Type B pancreatic cell (in vitro differentiated cells): ENCODE measurements at places on chromosomes 7 and 10.

GRCh38 chr7:69114374-69114773 lies 483.9 kb upstream of the AUTS2 start:
- no peak overlapping the region for H3K4me3 ChIP-seq
- H3K4me1 ChIP-seq = peaks cover 13% of the 10 kb centered on the region
- H3K27me3 ChIP-seq = no peaks in the 10 kb centered on the region
- H3K36me3 ChIP-seq = no peaks in the 10 kb centered on the region
- no peak for DNase-seq

- H3K27me3 ChIP-seq = no peaks in the 10 kb centered on the region
- H3K4me3 ChIP-seq = no peak overlapping the region
- no peak for DNase-seq
- peaks cover 41% of the 10 kb centered on the region for H3K4me1 ChIP-seq
- no peaks in the 10 kb centered on the region for H3K36me3 ChIP-seq
Measured at GRCh38 chr7:29457141-29457561, 106.5 kb upstream of the PRR15 start.

- H3K27me3 ChIP-seq = peaks cover 8% of the 10 kb centered on the region
- no peak overlapping the region for H3K27ac ChIP-seq
- DNase-seq = no peak
- H3K4me3 ChIP-seq = no peak overlapping the region
- no peaks in the 10 kb centered on the region for H3K4me1 ChIP-seq
Measured at GRCh38 chr7:97844036-97844435, 28.2 kb downstream of the ASNS start.

GRCh38 chr10:67666416-67667034 lies 29.5 kb downstream of the CTNNA3 start:
- no peak overlapping the region for H3K4me3 ChIP-seq
- H3K36me3 ChIP-seq = no peaks in the 10 kb centered on the region
- no peak for DNase-seq
- H3K4me1 ChIP-seq = no peaks in the 10 kb centered on the region
- no peaks in the 10 kb centered on the region for H3K27me3 ChIP-seq

DNA sequence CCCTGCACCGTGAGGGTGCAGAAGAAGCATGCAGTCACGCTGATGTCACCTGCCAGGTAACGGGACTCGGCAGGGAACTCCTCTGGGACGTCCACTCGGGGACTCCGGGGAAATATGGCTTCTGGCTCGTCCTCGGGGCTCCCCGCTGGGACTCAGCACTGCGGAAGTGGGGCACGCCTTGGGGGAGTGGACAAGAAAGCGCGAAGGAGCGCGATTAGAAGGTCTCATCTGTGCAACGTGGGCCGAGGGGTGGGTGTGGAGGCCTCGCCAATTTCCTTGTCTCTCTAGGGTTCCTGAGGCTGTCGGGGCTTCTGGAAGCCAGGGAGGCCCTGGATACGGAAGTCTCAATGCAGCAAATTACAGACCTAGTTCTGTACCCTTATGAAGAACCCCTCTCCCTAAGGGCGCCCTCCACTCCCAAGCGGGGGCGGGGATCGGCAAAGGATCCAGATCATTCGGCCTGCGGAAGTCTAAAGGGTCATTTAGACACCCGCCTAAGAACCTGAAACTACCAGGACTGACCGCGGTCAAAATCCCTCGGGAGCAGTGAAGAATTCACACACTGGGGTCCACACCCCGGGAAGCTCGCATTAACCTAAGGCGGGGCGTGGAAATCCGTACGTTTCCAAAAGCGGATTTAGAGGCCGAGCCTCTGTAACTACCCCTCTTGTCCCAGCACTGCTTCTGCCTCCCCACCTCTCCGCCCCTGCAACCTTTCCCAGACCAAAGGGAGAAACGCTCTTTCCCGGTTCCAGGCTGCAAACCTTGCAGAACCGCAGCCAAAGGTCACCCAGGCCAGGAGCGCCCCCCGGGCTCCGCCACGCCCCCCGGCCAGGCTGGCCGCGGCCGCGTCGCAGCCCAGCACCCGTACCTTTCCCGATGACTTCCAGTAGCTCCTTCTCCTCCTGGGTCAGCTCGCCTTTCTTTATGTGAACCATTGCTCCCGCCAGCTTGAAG lies 640 bp downstream of the ANKMY2 start:
- peak; percentile 75 for DNase-seq
- H3K27me3 ChIP-seq = no peaks in the 10 kb centered on the region
- peaks cover 9% of the 10 kb centered on the region for H3K36me3 ChIP-seq
- H3K4me1 ChIP-seq = peaks cover 40% of the 10 kb centered on the region
- H3K27ac ChIP-seq = peak overlapping the region; percentile 96

DNA sequence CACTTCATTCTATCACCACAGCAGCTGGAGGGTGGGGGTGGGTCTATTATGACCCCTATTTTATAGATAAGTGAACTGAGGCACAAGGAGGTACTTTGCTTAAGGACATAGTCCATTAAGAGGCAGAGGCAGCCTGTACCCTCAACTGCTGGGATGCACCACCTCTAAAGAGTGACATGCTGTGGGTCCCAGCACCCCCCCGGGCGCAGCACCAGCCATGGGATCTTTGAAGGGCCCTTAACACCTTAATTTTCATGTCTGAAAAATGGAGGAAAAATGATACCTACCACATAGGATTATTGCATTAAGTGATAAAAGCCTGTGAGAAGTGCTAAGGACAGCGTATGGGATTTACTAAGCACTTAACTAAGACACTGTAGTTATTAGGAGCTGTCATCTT lies 15.4 kb downstream of the ADCYAP1R1 start:
- DNase-seq = no peak
- H3K27me3 ChIP-seq = peaks cover 16% of the 10 kb centered on the region
- no peak overlapping the region for H3K27ac ChIP-seq
- no peak overlapping the region for H3K4me3 ChIP-seq
- no peaks in the 10 kb centered on the region for H3K36me3 ChIP-seq
- no peaks in the 10 kb centered on the region for H3K4me1 ChIP-seq

DNA sequence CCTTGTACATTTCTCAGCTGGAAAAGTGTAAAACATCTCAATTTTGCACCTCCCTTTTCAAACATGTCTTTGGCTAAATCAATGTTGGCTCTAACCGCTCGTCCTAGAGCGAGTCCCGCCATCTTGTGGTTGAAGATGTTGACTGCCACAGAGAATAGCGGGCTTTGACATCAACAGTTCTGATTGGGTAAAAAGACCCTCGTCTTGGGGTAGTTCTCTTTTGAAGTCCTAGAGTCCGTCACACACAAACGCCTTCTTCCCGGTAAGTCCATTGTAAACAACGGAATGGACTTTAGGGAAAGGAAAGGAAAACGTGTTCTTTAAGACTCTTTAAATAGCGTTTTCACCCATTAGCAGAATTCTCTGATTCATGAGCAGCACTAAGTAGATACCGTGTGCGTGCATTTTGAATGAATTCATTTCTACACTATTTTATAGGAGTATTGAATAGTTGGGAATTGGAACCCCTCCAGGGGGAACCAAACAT lies 452 bp upstream of the RPP30 start:
- H3K36me3 ChIP-seq = peaks cover 4% of the 10 kb centered on the region
- peaks cover 30% of the 10 kb centered on the region for H3K4me1 ChIP-seq
- H3K4me3 ChIP-seq = peak overlapping the region; percentile 94
- no peak for DNase-seq
- peak overlapping the region; percentile 79 for H3K27ac ChIP-seq

DNA sequence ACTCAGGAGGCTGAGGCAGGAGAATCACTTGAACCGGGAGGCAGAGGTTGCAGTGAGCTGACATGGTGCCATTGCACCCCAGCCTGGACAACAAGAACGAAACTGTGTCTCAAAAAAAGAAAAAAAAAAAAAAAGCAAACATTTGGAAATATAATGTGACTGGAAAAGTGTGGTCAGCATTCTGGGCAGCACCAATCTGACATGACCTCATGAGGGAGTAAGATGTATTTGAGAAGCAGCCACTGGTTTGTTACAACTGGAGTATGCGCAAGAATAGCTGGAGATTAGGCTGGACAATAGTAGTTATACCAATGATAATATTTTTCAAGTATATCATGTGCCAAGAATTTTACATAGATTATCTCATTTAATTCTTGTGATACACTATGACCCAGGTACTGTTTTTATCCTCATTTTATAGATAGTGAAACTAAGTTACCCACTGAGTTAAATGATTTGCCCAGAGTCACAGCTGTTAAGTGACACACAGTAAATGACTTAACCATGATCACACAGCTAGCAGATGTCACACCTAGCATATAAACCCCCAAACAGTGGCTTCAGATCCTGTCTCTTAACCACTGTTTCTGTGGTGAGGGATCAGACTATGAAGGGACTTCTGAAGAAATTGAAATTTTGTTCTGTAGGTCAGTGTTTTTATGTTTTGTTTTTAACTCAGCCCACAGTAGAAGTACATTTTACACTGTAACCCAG lies 11.1 kb downstream of the MCU start:
- H3K4me1 ChIP-seq = peaks cover 6% of the 10 kb centered on the region
- no peaks in the 10 kb centered on the region for H3K36me3 ChIP-seq
- no peak overlapping the region for H3K4me3 ChIP-seq
- H3K27ac ChIP-seq = no peak overlapping the region
- DNase-seq = no peak
- no peaks in the 10 kb centered on the region for H3K27me3 ChIP-seq

DNA sequence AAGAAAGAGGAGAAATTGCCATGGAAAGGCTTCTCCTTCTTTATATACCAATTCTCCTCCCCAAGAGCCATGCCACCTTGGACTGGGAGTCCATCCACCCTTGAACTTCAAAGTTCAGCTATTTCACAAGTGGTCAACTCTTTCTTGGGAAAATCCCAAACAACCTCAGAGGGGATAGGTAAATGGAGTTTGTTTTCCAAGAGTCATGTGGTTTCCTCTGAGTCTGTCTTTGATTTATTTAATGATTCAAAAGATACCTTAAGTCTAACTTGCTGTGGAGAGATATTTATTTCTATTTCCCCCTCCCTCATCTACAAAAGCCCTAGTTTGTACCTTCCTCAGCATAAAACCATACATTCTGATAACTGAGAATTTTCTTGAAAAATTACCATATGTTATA lies 758.6 kb upstream of the IGFBP3 start:
- no peaks in the 10 kb centered on the region for H3K27me3 ChIP-seq
- DNase-seq = no peak
- H3K4me3 ChIP-seq = no peak overlapping the region
- peaks cover 6% of the 10 kb centered on the region for H3K4me1 ChIP-seq

DNA sequence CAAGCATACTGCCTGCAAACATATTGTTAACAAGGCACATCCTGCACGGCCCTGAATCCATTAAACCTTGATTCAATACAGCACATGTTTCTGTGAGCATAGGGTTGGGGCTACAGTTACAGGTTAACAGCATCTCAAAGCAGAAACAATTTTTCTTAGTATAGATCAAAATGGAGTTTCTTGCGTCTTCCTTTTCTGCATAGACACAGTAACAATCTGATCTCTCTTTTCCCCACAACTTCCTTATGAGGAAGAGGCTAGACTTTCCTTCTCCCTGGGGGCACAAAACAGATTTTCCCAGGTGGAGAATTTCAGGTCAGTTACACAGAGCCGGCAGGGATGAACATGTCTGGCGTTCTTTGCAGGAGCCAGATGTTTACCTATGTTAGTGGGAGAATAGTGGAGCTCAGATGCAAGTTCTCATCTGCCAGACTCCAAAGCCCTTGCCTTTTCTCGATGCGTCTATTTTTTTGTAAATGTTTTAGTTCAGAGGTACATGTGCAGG lies 37.5 kb upstream of the PFKFB3 start:
- no peaks in the 10 kb centered on the region for H3K27me3 ChIP-seq
- peak overlapping the region; percentile 94 for H3K4me3 ChIP-seq
- H3K27ac ChIP-seq = no peak overlapping the region
- H3K4me1 ChIP-seq = peaks cover 35% of the 10 kb centered on the region

DNA sequence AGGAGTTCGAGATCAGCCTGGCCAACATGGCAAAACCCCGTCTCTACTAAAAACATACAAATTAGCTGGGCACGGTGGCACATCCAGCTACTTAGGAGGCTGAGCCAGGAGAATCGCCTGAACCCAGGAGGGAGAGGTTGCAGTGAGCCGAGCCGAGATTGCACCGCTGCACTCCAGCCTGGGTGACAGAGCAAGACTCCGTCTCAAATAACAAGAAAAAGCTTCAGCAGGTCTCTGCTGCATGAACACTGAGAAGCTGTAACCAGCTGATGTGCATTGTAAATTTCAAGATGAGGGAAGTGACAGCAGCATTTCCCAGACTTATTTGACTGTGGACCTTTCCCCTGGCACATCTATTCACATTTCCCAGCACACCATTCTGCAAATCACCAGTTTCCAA lies 222.0 kb downstream of the CALN1 start:
- H3K27ac ChIP-seq = no peak overlapping the region
- no peaks in the 10 kb centered on the region for H3K4me1 ChIP-seq
- H3K4me3 ChIP-seq = no peak overlapping the region
- no peaks in the 10 kb centered on the region for H3K27me3 ChIP-seq
- H3K36me3 ChIP-seq = no peaks in the 10 kb centered on the region

DNA sequence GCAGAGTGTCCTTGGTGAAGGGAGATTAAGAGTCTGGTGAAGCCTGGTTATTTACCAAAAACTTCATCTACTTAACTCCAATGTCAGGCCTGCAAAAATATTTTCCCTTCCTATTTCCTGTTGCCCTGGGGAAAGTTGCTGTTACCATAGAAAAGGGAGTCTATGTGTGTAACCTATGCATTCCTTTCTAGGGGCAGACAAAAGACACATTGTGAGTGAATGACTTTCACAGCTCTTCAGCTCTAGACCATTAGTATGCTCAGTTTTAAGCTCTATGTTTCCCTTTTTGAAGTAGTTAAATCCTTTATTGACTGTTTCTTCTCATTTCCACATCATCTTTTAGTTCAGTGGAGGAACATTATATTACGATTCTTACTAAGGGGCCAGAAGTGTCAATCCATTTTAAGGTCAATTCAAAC lies 45.6 kb upstream of the SGCE start:
- H3K4me3 ChIP-seq = peak overlapping the region; percentile 35
- H3K36me3 ChIP-seq = peaks cover 4% of the 10 kb centered on the region
- no peak for DNase-seq
- H3K27me3 ChIP-seq = no peaks in the 10 kb centered on the region
- peak overlapping the region; percentile 83 for H3K27ac ChIP-seq

DNA sequence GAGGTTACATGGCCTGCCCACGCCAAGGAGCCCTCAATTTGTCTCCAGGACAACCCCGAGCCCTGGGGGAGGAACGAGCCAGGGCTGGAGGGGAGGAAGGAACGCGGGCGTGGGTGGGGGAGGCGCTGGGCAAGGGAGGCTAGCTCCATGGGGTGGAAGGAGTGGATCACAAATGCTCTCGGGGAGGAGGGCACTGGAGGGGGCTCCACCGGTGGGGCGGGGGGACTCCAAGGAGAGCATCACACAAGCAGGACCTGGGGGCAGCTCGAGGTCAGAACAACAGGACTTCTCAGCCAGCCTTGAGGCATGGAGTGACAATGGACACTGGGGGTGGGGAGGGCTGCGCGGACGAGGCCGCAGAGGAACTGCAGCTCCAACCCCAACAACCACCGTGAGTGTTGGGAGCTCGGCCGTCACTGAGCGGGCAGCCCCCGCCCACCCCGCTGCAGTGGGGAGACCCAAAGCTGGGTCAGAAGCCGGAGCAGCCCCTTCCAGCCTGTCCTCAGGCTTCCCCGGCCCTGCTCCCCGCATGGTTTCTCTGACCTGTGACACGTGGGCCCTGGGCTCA lies 41.1 kb downstream of the STK32C start:
- peaks cover 4% of the 10 kb centered on the region for H3K27me3 ChIP-seq
- no peak overlapping the region for H3K27ac ChIP-seq
- H3K4me1 ChIP-seq = peaks cover 19% of the 10 kb centered on the region
